ENCODE measurements at places on chromosomes 16 and 17.

DNA sequence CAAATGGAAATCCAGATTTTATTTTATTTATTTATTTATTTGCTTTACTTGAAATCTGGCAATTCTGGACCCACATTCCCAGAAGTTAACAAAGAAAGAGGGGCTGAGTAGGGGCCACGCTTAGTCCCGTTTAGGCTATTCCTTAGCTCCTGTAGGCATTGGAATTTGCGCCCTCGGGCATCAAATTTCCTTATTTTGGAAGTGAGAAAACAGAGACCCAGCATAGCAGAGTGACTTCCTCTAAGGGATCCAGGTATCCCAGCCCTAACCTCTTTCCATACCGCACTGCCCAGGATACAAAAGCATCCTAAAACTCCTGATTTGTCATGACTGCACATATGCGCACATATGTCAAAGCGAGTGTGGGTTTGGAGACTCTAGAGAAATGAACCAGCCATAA is 19.0 kb upstream of the SMG1 start:
- no peak for DNase-seq

GRCh38 chr16:51243936-51244436 is 92.9 kb upstream of the SALL1 start:
- no peak for DNase-seq

DNA sequence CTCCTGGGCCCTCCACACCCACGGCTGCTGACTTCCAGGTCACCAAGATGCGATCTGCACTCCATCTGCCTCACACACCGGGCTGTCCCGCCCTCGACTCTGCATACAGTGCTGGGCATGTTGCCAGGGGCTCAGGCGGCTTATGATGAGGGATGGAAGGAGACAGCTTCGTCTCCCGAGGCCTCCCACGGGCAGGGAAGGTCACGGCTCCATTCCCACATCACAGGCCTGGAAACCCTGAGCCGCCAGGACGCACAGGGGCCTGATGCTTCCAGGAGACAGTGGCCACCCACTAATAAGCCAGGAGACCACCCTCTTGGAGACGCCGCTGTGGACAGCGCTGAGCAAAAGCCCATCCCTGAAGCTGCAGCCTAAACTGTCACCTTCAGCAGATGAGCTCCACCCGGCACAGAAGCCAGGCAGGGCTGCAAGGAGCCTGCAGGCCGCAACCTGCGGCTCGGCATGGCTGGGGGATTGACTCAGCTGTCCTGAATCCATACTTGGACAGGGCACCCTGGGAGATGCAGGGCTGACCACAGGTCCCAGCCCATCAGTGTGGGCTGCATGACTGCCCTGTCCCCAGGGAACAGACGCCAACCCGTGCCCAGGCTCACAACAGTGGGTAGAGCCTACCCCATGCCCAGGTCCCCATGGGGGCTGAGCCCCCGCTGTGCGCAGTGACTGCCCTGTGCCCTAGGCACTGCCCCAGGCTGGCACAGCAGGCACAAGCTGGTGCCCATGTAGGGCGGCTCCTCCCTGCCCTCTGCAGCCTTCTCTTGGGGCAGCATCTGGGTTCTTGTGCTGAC is 34.4 kb downstream of the SLC7A5 start:
- peak; percentile 94 for DNase-seq

DNA sequence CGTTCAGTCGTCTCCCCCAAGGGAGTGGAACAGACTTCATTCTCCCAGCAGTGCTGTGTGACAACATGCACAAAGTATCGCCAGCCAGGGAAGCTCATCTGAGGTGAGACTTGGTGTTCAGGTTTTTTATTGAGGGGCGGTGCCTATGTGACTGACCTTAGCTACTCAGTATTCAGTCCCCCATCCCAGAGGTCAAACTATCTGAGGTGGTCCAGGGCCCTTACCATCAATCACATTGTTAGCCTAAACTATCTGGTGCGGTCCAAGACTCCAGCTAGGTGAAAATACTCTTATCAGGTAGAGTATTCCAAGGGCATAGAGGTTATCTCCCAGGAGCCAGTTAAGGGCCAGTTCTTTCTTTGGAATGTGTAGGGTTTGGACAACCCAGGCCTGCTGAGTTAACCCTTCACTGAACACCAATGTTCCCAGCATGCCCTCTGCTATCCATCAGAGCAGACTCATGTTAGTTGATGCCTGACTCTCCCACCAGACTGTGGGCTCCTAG is 5.4 kb upstream of the CACNG1 start:
- DNase-seq: no peak

DNA sequence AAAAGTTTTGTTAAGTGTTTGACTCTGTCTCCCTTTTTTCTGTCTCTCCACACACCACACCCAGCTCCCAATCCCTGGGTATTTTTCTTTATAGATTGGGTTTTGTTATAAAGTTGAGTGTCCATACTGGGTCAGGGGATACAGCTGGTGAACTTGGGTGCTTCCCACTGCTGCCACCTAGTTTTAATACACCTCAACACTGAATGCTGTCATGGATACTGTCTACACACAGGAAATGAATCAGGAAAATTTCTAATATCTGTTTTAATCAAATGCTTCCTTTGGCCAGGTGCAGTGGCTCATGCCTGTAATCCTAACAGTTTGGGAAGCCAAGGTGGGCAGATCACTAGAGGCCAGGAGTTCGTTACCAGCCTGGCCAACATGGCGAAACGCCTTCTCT is 5.3 kb upstream of the TAOK1 start:
- no peak for DNase-seq

DNA sequence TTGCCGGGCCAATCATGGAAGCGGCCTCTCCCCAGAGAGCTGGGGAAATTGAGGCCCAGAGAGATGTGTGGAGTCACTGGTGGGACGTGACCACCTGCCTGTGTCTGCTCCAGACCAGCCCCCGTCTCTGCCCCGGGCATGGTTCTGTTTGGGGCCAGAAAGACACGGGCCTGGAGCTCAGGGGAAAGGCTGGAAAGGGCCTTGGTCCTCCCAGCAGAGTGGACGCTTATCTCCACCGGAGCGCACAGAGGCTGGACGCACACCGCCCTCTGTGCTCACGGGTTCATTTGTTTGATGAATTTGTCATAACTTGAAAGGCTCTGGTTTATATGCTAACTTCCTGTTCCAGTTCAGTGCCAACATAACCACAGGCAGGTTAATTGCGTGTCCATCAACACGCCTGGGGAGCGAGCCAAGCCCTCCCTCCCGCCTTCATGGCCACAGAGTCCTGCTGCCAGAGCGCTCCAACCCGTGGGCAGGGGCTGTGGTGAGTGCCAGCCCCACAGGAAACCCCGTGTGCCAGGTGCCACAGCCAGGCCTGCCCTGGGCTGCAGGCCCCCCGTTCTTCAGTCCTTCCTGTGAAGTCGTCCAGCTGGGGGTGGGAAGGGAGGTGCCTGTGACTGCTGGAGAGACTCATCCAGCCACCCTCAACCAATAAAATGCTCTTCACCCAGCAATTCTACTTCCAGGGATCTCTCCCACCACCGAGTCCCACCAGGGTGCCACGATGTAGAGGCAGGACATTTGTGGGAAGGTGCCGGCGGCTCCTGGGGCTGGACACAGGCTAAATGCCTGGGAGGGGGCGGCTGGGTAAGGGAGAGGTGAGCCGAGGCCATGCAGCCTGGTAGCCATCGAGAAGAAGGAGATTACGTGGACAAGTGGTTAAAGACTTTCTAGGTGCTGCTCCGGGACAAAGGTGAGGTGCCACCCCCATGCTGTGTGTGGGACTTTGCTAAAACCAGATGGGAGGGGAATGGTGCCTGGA is 29.4 kb upstream of the BAHCC1 start:
- peak; percentile 68 for DNase-seq

DNA sequence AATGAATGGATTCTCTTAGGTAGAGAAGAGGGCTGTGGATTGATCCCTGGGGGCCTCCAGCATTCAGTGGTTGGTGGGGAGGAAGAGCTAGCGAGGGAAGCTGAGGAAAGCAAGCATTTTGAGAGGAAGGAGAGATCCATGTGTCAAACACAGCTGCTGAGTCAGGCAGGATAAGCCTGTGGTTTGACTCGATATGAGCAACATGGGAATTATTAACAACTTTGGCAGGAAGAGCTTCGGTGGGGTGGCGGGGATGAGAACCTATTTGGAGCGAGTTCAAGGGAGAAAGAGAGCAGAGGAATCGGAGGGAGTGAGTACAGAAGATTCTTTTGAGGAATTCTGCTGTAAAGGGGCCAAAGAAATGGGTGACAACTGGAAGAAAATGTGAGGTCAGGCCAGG is 59.5 kb upstream of the CDC42EP4 start:
- DNase-seq: no peak

DNA sequence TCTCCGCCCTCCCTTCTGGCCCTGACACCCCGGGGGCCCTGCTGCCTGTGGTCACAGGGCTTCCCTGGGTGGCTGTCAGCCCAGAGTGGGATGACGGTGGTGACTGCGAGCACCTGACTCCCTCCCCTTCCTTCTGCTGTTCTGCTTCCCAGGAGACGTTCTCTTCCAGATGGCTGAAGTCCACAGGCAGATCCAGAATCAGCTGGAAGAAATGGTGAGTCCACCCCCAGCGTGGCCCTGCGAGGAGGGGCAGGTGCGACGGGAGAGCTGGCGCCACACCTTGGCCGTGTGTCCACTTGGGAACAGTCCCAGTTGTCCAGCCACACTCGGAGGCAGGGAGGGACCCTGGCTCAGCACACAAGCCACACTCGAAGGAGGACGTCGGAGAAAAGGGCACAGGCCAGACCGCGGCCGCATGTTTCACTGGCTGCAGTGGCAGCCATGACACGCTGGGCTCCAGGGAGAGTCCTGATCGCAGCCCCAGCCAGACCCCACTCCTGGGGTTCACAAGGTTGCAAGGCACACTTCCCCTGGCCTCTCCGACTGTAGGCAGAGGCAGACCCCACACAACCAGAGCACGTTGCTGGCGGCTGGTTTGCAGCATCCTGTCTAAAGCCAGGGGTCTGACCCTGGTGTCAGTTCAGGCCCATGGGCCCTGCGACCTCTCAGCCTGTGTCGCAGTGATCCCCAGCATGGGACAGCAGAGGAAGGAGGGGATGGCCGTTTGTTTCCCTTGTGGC is 49.9 kb downstream of the BAIAP2 start:
- DNase-seq: no peak

- DNase-seq: no peak
These were observed 1159.1 kb upstream of the CDH8 start for GRCh38 chr16:63195336-63195735.

Data from tongue (tissue), 3 donors.